EH (cell line): ENCODE measurements at places on chromosomes 1 and 21.

GRCh38 chr1:224380003-224380402 lies 23.3 kb downstream of the CNIH4 start:
- DNase-seq, result no peak

- no peak for DNase-seq
These were observed 80.0 kb downstream of the S1PR1 start for GRCh38 chr1:101316799-101317198.

DNA sequence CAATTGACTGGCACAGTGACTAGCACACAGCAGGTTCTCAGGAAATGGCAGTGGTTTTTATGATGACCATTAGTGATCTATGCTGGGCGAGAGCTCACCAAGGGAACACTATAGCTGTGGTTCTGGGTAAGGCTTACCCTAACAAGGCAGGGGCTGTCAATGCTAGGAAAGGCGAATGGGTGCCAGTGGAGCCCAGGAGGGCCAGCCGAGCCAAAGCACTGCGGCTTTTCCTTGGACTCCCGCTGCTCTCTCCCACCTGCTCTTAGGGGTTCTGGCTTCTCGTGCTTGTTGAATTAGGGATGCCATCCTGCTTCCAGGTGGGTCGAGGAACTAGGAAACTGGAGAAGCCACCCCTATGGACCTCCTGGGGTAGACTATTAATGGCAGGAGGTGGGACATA lies 10.0 kb upstream of the A3GALT2 start:
- no peak for DNase-seq

DNA sequence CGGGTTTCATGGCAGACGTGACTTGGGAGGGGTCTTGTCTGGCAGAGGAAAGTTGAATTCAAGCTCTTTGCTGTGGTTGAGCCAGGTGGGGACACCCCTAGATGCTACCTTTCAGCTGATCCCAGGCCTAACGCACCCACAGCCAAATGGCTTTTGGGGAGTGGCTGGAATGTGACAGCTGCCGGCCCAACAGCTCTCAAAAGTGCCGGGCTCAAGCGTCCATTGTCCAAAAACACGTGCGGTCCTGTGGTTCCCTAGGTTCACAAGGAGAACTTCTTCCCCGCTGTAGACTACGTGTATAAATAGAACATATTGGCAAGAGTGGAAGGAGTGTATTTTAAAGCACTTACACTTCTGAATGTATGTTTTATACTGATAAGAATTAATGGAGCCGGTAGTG lies 87.1 kb upstream of the ARHGEF16 start:
- no peak for DNase-seq

- no peak for DNase-seq
These were observed 475.5 kb downstream of the NPHP4 start for GRCh38 chr1:5516756-5517155.

GRCh38 chr21:44889625-44890337 lies 16.3 kb upstream of the PTTG1IP start:
- no peak for DNase-seq

- DNase-seq, result peak; percentile 81
These were observed 32.9 kb downstream of the CLIC6 start for GRCh38 chr21:34701726-34702125.

DNA sequence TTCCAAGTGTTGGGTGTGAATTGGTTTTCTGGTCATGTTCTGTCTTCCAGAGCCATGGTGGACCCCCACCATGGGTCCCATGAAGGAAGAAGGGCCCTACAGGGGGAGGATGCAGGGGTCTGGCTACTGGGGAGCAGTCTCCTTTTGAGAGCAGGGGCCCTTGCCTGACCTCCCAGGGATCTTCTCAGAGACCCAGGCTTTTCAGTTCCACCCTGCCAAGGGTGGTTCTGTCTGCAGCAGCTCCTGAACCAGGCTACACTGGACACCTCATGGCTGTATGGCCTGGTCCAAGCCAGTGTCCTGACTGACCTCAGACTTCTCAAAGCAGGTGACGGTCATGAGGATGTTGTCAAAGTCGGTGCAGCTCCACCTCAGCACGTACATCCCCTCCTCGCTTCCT lies 109.0 kb downstream of the JAK1 start:
- DNase-seq, result no peak
